Retina (tissue), 1 donor: ENCODE measurements at places on chromosomes 6 and 20.
A peak's percentile ranks its signal among the peaks of the same experiment; 100 is the strongest.

GRCh38 chr6:72650081-72650745, 28.3 kb downstream of the KCNQ5 start:
- no peak for DNase-seq

DNA sequence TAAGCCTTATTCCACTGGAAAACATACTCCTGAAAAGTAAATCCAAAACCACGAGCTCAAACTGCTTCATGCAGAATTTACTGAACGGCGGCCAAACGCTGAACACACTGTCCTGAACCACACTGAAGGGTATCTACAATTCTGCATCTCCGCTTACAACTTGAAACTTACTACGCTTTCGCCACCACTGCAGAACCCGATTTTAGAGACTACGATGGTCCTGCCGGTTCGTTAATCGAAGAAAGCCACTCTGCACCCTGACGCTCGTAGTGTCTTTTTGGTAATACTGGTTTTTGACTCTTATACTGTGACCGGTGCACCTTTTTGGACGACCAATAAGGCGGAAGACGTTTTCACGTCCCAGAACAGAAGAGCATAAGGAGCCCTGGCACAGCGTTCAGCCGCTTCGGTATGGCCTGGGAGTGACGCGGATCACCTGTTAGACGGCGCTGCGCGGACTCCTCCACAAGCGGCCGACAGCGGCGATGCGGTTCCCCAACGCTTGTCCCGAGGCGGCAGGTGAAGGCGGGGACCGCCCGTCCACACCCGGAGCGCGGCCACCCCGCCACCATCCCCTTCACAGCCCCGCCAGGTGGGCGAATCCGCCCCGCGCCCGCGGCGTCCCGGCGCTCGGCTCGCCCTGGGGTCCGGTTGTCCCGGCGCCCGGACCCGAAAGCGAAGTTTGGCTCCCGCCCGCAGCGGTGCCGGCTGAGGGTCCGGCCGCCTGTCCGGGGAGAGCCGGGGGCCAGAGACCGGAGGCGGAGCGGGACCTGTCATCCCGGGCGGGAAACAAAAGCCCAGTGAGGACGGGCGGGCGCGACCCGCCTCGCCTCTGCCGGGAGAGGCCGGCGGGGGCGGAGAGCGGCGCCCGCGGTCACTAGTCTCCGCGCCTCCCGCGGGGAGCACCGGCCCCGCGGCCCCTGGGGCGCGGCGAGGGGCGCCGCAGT, 784 bp downstream of the FKBP5 start:
- DNase-seq = peak; percentile 71

- DNase-seq = peak; percentile 2
Observed at GRCh38 chr20:45685896-45686295, 15.9 kb upstream of the WFDC11 start.

DNA sequence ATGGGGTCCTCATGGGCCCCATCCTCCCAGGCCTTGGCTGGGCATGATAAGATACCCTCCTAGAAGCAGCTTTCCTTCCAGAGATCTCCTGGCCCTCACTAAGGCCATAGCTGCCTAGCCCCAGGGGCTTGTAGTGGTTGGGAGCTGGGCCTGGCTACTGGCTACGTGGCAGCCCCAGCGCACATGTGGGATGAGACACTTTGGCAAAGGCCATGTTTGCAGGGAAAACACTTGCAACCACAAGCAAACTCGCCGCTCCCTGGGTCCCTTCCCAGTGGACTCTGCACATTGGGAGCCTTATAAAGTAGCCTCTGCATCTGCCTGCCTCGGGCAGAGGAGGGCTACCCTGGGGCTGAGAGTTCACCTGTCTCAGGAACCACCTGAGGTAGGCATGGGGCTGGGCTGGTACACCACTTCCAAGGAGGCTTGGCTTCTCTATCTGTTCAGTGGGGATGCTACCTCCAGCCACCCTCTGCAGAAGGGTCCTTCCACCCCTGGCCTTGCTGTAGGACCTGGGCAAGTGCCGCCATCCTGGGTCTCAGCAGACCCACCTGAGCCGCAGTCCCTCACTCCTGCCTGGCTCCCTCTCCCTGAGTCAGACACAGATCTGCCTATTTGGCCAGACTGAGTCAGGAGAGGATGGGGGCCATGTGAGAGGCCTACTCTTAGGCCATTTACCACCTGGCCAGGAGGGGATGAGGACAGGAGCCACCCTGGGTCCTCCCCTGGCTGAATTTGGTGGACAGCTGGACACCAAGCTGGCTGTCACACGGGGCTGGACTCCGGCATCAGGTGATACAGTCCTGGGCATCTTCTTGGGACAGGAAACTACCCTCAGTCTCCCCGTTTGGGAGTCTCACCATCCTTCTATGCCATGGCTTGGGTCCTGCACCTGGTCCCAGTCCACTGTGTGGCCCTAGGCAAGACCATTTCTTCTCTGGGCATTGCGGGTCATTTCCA, at the start of gene BPIFB2:
BPIFB2 (plus strand) TSS at position 329 of the 960 bp plus-strand sequence. CDS start 871 bp downstream, outside the sequence.
- no peak for DNase-seq

- DNase-seq = no peak
Observed at GRCh38 chr6:12334526-12335130, 44.5 kb downstream of the EDN1 start.

GRCh38 chr6:106750142-106750918, 121.0 kb downstream of the QRSL1 start:
- DNase-seq = no peak

- no peak for DNase-seq
Observed at GRCh38 chr20:3755814-3756480, 11.6 kb downstream of the ADISSP start.

- DNase-seq = no peak
Observed at GRCh38 chr20:44723391-44723790, 8.2 kb downstream of the CCN5 start.

- no peak for DNase-seq
Observed at GRCh38 chr6:159436581-159436980, 256.5 kb downstream of the SOD2 start.

- DNase-seq = no peak
Observed at GRCh38 chr6:134911547-134911946, 38.4 kb downstream of the ALDH8A1 start.

DNA sequence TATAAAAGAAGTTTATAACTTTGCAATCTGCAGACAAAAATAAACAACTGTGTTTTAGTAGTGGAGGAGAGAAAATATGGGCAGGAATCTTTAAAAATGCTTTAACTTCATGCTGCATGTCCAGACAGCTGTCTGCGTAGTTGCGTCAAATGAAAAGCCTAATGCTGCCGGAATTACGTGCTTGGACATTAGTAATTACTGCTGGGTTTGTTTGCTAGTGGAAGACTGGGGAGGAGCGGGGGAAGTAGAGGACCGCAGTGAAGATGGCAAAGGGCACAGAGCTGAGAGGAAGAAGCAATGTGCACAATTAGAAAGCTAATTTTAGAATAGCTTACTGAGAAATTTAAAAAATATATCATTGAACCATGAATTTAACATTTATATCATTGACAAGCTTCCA, 2.4 kb downstream of the SNAP25 start:
- no peak for DNase-seq

GRCh38 chr6:169993861-169994481, 242.5 kb downstream of the ERMARD start:
- DNase-seq = no peak

GRCh38 chr6:126535595-126535994, 195.7 kb downstream of the CENPW start:
- no peak for DNase-seq

- DNase-seq = no peak
Observed at GRCh38 chr6:87164004-87164403, 8.6 kb downstream of the ZNF292 start.

DNA sequence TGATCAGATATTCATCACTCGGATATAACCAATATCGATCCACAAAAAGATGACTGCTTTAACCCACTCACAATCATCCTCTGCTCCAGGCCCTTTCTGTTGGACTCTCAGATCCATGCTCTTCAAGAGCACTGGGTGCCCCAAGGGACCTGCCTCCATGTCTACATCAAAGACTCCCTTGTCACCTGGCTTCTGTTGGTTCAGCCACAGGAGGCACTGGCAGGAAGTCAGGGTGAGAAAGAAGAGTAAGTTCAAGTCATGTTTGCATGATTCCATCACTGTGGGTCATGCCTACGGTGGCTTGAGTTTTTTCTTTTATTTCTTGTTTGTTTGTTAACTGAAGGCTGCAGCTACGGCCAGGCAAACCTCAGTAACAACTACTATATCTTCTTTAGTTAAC, 243.3 kb downstream of the ADGRG6 start:
- DNase-seq = no peak

DNA sequence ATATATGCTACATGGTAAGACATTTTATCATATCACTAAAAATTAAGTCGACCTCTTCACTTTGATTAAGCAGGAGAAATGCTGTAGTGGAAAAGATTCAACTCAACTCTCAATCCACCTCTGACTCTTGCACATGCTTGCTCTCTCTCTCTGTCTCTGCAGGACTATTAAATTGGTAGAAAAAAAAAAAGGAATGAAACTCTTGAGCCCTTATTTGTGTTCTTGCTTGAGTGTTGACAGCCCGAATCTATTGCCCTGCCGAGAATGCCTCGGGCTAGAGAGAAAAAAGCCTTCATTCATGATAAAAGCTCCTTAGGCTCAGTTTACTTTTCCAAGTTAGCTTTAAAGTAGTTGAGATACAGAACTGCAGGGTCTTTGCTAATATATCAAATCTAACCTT, 722.2 kb downstream of the PRKN start:
- no peak for DNase-seq

GRCh38 chr20:36754656-36755222, 8.8 kb upstream of the NDRG3 start:
- peak; percentile 68 for DNase-seq

DNA sequence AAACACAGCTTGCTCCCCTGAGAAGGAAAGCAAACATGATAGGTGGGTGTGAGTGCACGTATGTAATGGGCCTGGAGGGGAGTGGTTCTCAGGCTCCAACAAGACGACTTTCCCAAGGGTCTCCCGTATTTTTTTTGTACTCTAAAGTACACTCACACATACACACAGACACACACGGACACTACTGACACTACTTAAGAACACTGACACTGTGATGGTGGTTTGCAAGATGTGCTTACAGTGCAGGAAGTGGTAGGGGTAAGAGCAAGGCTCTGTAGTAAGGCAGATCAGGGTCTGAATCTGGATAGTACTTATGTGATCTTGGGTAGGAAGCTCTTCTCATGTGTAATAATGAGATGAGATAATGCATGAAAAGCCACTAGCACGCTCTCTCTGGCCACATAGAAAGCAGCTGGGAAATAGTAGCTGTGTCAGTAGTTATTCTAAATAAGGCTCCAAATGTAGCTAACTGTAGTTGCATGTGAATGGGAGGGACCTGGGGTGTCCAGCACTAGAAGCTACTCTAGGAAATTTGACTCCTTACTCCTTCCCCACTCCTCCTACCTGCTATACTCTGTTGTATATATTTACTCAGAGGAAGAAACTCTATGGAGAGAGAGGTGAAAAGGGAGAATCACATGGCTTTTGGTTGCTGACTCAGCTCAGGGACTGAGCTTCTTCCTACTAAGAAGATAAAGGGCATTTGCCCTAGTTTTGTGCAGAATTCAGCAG, 8.4 kb upstream of the ZBTB24 start:
- DNase-seq = peak; percentile 66

GRCh38 chr6:141347086-141347485, 785.6 kb upstream of the GJE1 start:
- no peak for DNase-seq

- no peak for DNase-seq
Observed at GRCh38 chr6:73604020-73604419, 49.8 kb downstream of the SLC17A5 start.

- no peak for DNase-seq
Observed at GRCh38 chr6:138026342-138026741, 80.9 kb downstream of the PERP start.

DNA sequence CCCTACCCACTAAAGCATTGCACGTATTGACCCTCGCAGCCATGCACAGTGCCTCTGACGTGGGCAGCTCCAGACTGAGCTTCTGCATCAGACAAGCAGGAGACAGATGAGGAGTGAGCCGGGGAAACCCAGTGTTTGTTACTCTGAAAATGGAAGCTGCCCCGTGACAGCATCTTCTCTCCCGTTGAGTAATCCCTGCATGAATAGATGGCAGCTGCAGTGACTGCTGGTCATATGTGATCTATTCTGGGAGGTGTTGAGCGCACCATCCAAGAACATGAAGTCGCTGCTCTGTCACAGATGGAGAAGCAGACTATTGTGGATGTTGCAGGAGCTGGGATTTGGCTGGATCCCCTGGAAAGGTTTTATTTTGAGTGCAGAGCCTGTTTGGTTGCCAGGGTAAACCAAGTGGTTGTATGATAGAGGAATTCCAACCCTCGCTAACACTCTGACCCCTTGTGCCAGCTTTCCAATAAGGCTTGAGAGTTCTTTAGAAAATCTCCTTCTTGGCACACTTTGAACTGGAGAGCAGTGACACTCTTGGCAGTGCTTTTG, 242.2 kb downstream of the NRN1 start:
- no peak for DNase-seq

- no peak for DNase-seq
Observed at GRCh38 chr20:40010483-40010882, 678.6 kb downstream of the MAFB start.

- no peak for DNase-seq
Observed at GRCh38 chr6:138160329-138161087, 1.2 kb upstream of the ARFGEF3 start.
